Erythroblast (primary cell): ENCODE measurements at places on chromosomes 1 and 21.

- no peak for DNase-seq
Measured at GRCh38 chr1:217534566-217534965, 96.3 kb downstream of the GPATCH2 start.

DNA sequence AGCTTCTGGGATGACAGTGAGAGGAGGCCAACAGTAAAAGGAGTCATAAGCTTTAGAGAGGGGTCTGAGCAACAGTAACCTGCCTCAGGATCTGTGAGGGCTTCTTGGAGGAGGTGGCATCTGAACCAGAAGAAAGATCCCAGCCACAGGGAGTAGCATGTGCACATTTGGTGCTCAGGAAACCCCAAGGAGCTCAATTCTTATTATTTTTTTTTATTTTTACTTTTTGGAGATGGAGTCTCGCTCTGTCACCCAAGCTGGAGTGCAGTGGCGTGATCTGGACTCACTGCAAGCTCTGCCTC is 4.7 kb downstream of the THEMIS2 start:
- no peak for DNase-seq

DNA sequence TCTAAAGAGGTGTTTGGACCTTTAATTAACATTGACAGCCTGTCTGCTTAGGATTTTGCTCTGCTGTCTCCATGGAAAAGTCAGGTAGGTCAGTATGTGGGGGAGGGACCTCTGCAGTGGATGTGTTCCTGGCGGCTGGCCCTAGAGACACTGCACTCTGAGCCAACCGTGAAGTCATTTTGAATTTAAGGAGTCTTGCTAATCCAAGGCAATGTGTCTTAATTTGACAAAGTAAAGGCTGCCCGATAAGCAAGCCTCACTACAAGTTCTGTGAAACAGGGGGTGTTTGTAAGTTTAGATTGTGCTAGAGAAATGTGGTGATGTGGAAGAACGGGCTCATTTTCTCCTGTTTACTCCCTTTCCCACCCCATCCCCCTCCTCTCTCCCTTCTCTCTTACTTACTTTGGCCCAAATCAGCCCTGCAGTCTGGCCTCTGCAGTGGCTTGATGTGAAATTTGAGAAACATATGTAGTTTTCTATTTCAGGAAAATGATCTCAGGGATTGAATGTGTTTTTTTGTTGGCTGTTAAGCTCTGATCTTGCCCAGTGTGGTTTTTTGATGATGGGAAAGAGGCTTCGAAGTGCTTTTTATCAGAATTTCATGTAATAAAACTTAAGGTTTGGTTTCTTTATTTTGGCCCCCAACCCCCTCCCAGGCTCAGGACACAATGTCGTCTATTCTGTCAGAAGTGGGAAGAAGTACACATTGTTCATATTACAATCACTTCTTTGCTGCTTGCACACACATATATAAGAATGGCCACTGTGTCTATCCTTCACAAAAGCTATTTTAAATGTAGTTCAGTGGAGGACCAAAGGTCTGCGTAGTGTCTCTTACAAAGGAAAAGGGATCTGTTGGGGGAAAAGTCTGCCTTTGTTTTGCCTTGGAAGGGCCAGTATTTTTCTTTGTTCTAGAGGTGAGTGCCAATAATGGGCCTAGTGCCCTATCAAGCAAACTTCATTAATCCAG is 96.6 kb downstream of the FGGY start:
- no peak for DNase-seq

- peak; percentile 52 for DNase-seq
Measured at GRCh38 chr1:113391649-113392271, 1.4 kb downstream of the MAGI3 start.

- no peak for DNase-seq
Measured at GRCh38 chr1:16015960-16016901, 1.6 kb downstream of the HSPB7 start.

DNA sequence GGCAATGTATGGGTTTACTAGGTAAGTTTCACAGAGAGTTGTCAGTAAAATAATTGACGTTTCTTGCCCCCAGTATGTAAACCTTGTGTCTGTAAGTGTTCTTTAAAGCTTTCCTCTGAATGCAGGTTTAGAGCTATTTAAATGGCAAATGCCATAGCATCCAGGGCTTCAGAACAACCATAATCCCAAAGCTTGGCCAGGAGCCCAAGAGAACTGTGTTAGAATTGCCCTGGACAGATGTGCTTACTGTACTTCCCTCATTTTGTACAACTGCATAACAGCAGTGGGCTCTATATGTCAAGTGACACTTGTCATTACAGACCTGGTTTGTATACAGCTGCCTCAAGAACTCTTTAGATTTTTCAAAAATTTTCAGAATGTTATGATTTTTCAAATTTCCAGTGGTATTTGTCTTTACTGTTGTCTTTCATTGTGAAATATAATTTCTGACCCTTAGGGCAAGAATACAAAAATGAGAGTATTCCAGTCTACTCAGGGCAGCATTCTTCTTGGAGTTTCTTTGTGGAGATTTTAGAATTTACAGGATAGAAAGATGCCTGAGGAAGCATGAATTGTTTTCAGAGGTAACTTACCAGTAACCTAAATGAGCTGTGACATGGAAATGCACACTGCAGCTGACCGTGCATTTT is 136.9 kb upstream of the L1TD1 start:
- DNase-seq, result no peak

DNA sequence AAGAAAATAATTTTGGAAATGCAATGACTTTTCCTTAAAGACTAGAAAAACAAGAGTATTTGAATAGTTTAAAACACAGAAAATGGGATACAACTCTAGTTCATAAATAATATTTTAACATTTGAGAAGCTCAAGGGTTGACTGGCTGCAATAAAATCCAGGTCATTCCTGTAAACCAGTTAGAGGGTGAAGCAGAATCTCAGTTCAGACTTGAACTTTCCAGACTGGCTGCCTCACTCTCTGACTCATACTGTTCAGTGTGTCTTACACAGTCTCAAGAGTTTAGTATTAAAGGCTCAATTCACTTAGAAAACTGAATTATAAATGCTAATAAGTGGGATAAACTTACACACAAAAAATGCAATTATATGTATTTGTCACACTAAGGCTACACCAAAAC is 89.9 kb downstream of the RAVER2 start:
- DNase-seq, result no peak

DNA sequence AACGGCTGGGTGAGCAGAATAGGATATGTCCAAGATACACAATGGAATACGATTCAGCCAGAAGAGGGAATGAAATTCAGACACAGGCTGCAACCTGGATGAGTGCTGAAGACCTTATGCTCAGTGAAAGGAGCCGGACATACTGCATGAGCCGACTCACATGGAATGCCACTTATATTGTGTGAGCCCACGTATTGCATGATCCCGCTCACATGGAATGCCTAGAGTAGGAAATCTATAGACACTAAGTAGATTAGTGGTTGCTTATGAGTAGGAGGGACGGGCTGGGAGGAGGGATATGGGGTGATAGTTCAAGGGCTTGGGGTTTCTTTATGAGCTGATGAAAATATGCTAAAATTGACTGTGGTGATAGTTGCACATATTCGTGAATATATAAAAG is 26.8 kb downstream of the TMPRSS2 start:
- DNase-seq, result no peak

GRCh38 chr1:12555411-12556367 is 62.3 kb downstream of the DHRS3 start:
- DNase-seq, result no peak

- DNase-seq, result no peak
Measured at GRCh38 chr1:78687914-78688313, 38.3 kb downstream of the IFI44 start.

- DNase-seq, result no peak
Measured at GRCh38 chr1:67717876-67718275, 32.9 kb downstream of the GADD45A start.

GRCh38 chr1:5961601-5962000 is 30.6 kb downstream of the NPHP4 start:
- no peak for DNase-seq

GRCh38 chr1:108881369-108881768 is 4.6 kb downstream of the GPSM2 start:
- no peak for DNase-seq

GRCh38 chr1:208156741-208157140 is 87.4 kb downstream of the PLXNA2 start:
- DNase-seq, result no peak

GRCh38 chr1:210372931-210373627 is 44.4 kb downstream of the HHAT start:
- DNase-seq, result no peak

- DNase-seq, result peak; percentile 5
Measured at GRCh38 chr1:35220976-35221375, 28.0 kb upstream of the SFPQ start.

- DNase-seq, result peak; percentile 61
Measured at GRCh38 chr1:206725109-206725963, 40.6 kb downstream of the MAPKAPK2 start.

GRCh38 chr1:81374481-81374880 is 426.3 kb upstream of the ADGRL2 start:
- DNase-seq, result no peak

DNA sequence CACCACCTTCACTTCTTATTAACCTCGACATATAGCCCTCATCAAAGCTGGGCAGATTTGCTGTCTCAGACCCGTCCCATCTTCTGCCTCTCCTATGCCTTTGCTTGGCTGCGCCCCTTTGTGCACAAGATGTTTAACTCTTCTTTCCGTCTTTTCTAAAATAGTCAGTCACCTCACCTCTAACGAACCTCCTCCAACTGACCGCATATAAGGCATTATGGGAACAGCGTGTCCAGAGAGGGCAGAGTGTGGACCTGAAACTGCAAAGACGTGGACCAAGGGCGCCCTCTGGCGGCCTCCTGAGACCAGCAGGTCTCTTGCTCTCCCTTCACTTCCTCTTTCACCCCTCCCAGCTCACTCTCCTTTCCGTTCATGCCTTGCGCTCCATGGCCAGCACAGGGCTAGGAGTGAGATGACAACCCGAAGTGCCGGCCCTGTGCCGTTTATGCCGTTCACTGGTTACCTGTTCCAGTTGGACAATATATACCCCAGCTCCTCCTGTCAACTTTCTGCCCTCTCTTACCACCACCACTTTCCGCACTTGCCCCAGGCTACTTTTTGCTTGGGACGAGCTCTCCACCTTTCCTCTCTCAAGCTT is 2.5 kb upstream of the METTL25B start:
- peak; percentile 93 for DNase-seq

DNA sequence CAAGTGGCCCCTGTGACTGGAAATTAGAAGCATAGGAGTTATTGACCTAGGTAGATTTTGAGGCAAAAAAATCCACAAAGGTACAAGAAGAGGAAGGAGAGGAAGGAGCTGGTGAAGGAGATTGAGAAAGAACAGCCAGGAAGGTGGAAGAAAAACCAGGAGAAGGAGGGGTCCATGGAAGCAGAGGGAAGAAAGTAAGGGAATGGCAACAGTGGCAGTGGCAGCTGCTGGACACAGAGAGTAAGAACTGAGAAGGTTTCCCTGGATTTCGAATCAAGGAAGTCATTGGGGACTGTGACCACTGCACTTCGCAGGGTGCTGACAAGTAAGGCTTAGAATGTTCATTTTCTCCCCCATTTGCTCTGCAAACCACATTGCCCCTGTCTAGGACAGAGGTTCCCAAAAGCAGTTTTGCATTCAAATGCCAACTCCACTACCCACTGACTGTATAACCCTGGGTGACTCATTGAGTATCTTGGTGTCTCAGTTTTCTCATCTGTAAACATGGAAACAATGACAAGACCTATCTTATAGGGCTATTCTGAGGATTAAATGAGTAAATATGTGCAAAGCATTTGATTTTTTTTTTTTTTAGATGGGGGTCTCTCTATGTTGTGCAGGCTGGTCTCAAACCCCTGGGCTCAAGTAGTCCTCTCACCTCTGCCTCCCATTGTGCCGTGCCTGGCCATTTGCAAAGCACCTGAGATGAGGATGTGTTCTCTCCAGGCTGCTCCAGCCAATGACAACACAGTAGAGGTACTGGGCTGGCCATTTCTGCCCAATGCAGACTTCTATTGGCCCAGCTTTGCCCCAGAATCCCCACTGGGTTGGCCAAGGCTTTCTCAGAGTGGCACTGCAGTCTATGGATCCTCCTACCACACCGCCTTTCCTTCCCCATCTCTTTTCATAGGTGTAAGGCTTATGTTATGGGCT is 9.3 kb upstream of the CAPN2 start:
- DNase-seq, result no peak

DNA sequence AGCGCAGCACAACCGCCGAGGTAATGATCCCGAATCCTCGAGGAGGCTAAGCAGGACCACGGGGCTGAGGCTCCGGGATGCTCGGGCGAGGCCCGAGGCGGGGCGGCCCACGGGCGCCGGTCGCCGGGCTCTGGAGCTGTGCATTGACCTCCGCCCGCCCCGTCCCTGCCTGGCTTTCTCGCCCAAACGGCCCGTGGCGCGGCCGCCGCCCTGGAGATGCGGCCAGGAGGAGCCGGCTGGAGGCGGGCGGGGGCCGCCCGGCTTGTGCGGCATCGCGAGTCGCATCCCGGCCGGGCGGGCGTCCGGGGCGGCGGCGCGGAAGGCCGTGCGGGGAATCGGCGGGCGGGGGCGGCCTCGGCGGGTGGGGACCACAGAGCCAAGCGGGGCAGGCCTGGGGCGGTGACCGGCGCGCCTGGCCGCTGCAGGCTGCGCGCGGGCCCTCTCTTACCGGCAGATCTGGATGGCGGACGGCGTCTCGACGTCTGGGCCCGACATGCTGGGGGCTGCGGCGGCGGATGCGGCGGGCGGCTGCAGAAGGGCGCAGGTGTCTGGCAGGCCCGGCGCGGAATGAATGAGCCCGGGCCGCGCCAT is 663 bp downstream of the ACOT7 start:
- DNase-seq, result no peak

- DNase-seq, result no peak
Measured at GRCh38 chr1:246592695-246593094, 26.4 kb downstream of the CNST start.

DNA sequence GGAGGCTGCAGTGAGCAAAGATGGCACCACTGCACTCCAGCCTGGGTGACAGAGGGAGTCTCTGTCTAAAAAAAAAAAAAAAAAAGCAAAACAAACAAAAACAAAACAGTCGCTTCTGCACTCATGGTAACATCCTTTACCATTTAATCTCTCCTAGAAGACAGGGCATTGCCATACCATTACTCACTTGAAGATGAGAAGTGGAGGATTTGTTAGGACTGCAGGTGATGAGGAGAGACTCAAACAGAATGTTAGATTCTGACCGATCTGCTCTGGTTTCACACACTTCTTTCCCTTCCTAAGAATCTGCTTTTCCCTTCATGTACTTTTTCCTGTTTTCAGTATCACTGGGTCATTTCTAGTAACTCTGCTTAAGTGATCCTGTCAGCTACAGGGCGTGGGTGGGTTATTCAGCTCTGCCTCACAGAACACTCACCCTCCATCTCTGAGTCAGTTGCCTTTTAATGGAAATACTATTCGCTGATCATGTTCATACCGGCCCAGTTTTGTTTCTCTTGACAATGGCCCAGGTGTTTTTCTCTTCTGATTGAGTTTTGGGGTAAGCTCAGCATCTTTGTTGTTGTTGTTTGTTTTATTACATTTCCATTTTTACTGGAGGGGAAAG is 148.0 kb upstream of the ERG start:
- DNase-seq, result no peak

- no peak for DNase-seq
Measured at GRCh38 chr1:239814306-239814881, 277.3 kb upstream of the FMN2 start.
